ENCODE measurements at places on chromosomes 3 and 15.

DNA sequence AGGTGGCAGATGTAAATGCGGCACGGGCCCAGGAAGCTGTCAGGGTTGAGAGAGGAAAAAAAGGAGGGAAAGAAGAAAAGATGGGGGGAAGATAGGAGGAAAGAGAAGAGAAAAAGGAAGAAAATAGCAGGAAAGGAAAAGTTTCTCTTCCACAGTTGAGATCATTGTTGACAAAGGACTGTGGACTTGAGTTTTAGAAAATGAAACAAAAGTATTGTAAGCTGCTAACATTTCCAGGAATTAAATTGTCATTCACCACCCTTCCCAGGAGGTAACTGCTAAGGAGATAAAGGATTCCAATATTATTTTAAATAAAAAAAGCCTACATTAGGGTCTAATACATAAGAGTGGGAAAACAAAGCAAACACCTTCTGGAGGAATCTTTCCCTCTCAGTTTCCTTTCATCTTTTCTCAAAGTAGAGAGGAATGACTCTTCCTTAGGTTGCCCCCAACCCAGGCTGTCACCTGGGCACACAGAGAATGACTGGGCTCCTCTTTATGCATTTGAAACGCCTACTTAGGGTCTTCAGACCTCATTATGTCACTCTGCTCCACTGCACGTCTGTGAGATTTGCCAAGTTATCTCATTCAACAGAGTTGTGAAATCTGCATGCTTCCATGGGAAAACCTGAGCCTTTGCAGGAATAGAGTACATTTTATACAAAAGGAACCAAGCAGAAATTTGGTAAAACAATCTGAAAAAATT is 194.0 kb downstream of the TNIK start:
- no peak for DNase-seq

- DNase-seq: no peak
Observed at GRCh38 chr15:56719021-56719612, 14.2 kb downstream of the ZNF280D start.

DNA sequence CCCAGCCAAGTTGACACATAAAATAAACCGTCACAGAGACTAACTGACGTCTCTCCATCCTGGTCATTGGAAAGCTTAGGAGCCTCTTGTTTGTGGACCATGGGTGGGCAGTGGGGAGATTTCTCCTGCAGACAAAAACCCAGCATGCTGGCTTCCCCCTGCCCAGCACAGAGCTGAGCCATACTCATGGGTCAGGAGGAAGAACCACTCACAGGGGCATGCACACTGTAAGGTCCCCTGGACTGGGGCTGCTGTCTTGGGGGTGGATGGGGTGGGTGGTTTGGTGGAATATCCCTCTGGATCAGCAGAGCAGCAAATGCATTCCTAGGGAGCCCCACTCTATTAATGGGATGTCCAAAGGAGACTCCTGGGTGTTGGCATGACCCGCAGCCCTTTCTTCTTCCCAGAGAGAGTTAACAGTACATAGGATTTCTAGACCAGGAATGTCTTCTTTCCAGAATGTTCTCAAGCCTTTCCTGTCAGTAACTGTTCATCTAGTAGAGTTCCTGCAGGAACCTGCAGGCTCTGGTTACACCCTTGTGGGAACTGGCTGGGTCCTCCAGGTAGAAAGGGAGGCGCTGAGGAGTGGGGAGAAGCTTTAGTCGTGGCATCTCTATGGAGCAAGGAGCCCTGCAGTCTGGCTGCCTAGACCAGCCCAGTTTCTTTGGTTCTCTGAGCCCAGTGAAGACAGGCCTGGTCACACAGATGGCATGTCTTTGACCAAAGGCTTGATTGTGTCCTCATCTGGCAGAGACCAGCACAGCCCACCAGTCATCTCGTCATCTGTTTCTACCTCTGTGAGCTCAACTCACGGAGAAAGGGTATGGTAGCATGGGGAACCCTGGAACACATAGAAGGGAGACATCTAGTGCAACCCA is 73.4 kb upstream of the PRR23C start:
- DNase-seq: no peak

DNA sequence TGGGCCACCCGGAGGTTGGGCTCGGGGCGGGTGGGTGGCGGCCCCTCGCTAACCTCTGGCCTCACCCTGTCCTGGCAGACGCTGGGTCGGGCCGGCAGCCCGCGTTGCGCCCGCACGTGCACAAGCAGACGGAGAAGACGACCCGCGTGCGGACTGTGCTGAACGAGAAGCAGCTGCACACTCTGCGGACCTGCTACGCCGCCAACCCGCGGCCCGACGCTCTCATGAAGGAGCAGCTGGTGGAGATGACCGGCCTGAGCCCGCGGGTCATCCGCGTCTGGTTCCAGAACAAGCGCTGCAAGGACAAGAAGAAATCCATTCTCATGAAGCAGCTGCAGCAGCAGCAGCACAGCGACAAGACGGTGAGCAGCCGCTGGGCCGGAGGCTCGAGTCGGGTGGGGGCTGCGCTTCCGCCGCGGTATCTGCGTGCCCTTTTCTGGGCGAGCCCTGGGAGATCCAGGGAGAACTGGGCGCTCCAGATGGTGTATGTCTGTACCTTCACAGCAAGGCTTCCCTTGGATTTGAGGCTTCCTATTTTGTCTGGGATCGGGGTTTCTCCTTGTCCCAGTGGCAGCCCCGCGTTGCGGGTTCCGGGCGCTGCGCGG is 3.7 kb downstream of the ISL2 start:
- no peak for DNase-seq

DNA sequence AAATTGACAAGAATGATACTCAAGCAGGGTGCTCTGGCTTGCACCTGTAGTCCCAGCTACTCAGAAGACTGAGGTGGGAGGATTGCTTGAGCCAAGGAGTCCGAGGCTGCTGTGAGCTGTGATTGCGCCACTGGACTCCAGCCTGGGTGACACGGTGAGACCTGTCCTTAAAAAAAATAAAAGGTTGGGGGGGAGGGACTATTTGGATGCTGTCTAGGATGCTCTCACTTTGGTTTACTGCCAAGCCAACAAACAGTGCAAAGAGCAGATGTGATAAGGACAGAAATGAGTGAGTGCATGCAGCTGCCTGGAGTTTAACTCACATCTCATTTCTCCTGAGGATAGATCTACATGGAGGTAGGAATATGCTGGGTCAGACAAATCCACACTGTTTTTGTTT is 130.0 kb downstream of the FRMD4B start:
- DNase-seq: no peak

DNA sequence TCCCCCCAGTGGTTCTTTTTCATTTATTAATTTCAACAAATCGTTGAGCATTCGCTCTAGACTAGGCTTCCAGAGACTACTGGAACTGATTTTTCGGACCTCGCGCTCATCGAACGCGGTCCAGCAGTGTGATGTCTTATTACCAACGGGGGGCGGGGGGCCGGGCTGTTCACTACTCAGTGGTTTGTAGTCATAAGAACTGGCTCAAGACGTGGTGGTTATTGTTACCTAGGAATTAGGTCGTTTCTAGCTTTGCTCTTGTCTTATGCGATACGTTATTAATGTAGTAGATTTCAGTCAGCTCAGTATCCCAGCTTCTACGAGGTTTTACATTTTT is 858 bp downstream of the RBM5 start:
- no peak for DNase-seq

DNA sequence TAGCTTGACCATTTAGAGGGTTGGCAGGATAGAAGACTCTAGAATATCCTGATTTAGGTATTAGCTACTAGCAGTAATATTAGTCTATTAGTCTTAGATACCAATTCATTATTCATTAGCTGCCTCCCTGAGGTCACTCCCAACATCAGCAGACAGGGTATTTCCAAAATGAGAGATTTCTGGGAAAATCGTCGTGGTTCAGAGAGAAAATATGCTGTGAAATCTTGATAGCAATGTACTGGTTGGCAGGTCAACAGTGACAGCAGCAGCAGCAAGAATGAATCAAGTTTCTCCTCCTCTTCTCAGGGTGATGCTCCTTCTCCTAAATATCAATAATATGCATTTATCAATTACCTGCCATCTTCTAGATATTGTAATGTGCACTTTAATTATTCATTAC is 41.3 kb upstream of the ROBO1 start:
- no peak for DNase-seq

- no peak for DNase-seq
Observed at GRCh38 chr3:117149584-117149983, 440.0 kb downstream of the TUSC7 start.

GRCh38 chr15:24675332-24676144 is at the start of gene NPAP1:
TSS of gene NPAP1 (plus strand) at chr15:24675775. CDS start at chr15:24675868, 93 bp downstream.
- no peak for DNase-seq

GRCh38 chr3:143644370-143645089 is 203.7 kb downstream of the SLC9A9 start:
- peak; percentile 60 for DNase-seq

DNA sequence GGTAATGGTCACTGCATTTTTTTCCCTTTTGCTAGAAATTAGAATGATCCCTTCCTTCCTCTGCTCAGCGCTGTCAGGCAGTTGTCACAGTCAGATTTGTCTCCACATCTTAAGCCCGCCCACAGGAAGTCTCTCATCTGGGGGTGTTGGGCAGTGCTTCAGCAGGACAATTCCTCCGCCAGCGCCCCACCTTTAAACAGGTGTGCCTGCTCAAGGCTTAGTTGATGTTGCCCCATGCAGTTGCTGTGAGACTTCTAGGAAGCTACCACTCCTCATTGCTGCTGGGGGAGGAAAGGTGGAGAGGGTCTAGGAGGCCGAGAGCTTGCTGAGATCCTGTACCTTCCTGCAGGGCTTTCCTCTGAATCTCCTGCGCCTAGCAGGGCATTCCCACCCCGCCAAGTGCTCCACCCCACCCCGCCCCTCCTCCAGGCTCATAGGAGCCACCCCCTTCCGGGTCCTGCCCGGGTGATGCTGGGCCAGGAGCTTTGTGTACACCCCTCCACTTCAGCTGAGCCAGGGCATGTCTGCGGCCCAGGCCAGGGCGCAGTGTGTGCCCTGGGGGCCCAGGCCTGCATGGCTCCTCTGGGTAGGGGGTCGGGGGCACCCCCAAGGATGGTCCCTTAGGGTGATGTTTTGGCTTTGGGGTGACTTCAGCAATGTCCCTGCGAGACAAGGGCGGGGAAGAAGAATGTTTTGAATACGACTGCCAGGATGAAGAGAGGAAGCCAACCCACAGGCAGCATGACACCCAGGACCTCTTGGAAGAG is 68.7 kb downstream of the TRAK1 start:
- DNase-seq: no peak

- no peak for DNase-seq
Observed at GRCh38 chr3:126485176-126485897, 9.6 kb upstream of the ZXDC start.

DNA sequence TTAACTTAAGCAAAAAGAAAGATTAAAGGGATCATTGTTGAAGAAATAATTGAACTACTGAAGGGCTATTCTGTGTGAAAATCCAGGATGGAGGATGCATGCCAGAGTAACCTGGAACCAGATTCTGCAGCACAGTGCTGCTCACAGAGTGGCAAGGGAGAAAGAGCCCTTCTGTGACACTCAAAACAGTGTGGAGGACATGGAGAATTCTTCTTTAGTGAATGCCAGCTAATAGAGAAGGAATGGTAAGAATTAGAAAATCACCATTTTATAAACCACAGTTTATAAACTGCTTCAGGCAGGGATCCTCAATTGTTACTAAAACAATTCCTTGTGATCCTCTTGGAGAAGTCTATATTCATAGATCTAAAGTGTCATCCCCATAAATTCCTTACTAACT is 70.4 kb upstream of the ARHGEF26 start:
- DNase-seq: no peak

Data from femur (tissue), 1 donor.